ENCODE measurements at places on chromosomes 12 and 14.

DNA sequence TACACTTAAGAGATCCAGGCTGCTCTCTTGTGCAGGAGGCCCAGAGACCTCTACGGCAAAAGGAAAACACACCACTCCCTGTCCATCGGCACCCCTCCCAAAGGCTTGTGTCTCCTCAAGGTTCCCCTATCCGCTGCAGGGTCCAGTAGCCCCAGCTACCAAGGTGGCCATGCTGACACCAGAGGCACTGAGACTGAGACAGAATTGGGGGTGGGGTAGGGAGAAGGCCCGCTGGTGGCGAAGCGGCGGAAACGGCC, 590 bp downstream of the DDIT3 start:
- peaks cover 17% of the 10 kb centered on the region for H3K36me3 ChIP-seq
- DNase-seq, result no peak
- H3K27me3 ChIP-seq, result no peaks in the 10 kb centered on the region
- H3K27ac ChIP-seq, result peak overlapping the region; percentile 96
- H3K4me3 ChIP-seq, result peak overlapping the region; percentile 76
- H3K4me1 ChIP-seq, result peaks cover 51% of the 10 kb centered on the region

DNA sequence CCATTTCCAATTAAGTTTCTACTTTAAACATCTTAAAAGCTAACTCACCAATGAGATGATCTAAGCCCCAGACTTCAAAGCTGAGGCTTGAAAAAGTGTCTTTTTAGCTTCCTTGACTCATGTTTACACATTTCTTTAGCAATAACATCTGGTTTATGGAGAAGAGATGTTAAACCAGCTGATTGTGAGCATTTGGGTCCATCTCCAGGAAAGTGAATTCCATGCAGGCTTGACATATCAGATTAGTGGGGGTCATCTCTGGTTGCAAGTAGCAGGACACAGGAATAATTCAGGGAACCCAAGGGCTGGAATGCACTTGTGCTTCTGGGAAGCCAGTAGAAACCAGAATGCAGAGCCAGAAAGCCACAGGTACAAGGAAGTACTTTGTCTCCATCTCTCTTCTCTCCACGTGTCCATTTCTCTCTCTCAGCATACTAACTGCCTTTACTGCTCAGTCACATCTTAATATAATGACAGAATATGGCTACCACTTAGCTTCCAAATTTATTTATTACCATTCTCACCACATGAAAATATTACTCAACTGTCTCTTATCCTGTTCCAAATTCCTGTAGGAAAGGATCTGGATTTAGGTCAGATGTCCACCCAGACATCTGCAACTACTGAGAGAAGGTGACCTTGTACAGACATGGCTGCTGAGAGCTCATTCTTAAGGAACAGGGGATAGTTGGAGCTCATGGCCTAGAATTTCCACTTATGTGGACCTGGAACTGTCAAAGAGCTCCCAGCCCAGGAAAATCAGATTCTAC, 104.4 kb downstream of the SCN8A start:
- H3K27ac ChIP-seq, result no peak overlapping the region
- no peak overlapping the region for H3K4me3 ChIP-seq
- no peaks in the 10 kb centered on the region for H3K36me3 ChIP-seq
- no peak for DNase-seq

GRCh38 chr14:73245480-73246325, 8.4 kb downstream of the PAPLN start:
- peak overlapping the region; percentile 79 for H3K4me3 ChIP-seq
- peaks cover 25% of the 10 kb centered on the region for H3K4me1 ChIP-seq
- peaks cover 6% of the 10 kb centered on the region for H3K27me3 ChIP-seq
- DNase-seq, result no peak
- H3K36me3 ChIP-seq, result peaks cover 4% of the 10 kb centered on the region

- H3K27ac ChIP-seq, result peak overlapping the region; percentile 100
- peaks cover 5% of the 10 kb centered on the region for H3K36me3 ChIP-seq
- peak overlapping the region; percentile 98 for H3K4me3 ChIP-seq
Measured at GRCh38 chr12:49133014-49133413, 1.8 kb upstream of the TUBA1B start.

DNA sequence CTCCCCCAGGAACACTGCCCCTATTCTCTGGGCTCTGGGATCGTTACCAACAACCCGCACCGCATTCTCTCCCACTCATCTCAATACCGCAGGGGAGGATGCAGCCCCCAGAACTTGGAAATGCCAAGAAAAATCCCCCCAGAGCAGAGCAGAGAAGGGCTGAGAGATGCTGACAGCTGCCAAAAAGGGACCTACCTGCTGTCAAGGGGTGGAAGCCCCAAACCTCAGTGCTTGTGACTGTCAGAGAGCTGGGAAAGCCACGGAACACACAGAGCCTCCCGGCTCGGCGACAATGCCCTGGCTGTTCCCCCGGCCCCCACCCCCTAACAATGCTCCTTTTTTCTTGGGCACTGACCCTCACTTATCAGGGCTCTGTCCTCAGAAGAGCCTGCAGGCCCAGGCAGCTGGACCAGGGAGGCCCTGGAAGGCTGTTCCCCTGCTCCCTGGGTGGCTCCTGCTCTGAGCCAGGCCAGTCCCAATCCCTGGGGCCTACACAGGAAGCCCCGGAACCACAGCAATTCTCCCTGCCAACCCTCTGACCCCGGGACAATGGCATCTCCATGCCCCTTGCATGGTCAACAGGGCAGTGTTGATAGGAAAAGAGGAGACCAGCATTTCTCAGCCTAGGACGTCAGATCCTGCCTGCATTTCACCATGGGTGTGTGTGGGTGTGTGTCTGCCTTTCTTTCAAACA, 78.9 kb downstream of the ITPK1 start:
- no peak overlapping the region for H3K4me3 ChIP-seq
- H3K27ac ChIP-seq, result peak overlapping the region; percentile 62
- DNase-seq, result no peak
- H3K27me3 ChIP-seq, result no peaks in the 10 kb centered on the region
- peaks cover 97% of the 10 kb centered on the region for H3K4me1 ChIP-seq
- no peaks in the 10 kb centered on the region for H3K36me3 ChIP-seq

DNA sequence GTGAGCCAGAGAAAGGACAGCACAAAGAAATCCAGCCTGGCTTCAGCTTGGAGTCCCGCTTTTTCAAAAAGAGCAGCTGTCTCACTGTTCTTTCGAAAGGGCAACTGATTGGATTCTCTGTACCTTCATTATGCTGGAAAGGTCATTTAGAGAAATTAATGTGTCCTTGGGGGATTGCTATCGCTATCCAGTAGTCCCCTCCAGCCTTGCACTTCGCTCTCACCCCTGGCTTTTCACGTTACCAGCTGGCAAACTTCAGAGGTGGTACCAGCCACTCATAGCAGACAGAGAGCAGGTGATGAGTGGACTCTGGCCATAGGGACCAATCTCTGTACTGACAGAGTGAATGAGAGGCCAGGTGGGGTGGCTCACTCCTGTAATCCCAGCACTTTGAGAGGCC, 11.8 kb upstream of the NUAK1 start:
- no peak overlapping the region for H3K27ac ChIP-seq
- no peaks in the 10 kb centered on the region for H3K36me3 ChIP-seq
- no peaks in the 10 kb centered on the region for H3K4me1 ChIP-seq
- H3K27me3 ChIP-seq, result peaks cover 3% of the 10 kb centered on the region
- H3K4me3 ChIP-seq, result no peak overlapping the region
- DNase-seq, result no peak

DNA sequence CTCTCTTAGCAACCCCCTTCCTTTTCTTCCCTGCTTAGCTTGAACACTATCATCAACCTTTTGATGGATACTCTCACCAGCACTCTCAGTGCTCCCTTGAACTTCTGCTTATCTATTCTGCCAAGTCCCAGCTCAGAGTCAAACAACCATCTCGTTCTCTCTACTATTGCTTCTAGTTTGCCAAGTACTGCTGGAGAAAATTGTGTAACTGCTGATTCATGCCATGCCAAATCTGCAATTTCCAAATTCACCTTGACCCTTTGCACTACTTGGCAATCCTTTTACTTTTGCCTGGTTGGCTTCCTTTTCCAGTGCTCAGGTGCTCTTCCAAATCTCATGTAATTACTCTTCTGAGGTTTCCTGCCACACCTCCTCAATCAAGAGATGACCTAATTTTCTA, 2.8 kb upstream of the CCDC196 start:
- no peak overlapping the region for H3K27ac ChIP-seq
- no peak for DNase-seq
- no peaks in the 10 kb centered on the region for H3K36me3 ChIP-seq
- no peak overlapping the region for H3K4me3 ChIP-seq

DNA sequence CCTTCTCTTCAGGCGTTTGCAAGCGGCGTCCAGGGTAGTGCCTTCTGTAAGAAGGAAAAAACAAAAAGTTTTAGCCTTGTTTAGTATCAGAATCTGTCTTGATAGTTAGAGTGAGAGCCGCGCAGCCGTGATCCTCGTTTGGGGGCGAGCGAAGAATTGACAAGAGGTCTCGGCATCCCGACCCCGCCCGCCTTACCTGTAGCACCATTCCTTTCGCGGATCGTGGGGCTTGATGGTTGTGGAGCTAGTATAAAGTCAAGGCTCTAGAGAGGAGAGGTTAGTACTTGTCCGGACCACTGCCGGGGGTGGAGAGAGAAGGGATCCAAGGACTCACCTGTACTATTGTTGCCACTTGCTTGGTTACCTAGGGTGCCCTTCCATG, 494 bp downstream of the TMTC3 start:
- H3K36me3 ChIP-seq, result no peaks in the 10 kb centered on the region
- H3K4me1 ChIP-seq, result peaks cover 7% of the 10 kb centered on the region
- peak overlapping the region; percentile 87 for H3K4me3 ChIP-seq

GRCh38 chr14:52049721-52050588, 18.9 kb downstream of the NID2 start:
- no peak overlapping the region for H3K4me3 ChIP-seq
- H3K27me3 ChIP-seq, result no peaks in the 10 kb centered on the region
- H3K36me3 ChIP-seq, result no peaks in the 10 kb centered on the region

DNA sequence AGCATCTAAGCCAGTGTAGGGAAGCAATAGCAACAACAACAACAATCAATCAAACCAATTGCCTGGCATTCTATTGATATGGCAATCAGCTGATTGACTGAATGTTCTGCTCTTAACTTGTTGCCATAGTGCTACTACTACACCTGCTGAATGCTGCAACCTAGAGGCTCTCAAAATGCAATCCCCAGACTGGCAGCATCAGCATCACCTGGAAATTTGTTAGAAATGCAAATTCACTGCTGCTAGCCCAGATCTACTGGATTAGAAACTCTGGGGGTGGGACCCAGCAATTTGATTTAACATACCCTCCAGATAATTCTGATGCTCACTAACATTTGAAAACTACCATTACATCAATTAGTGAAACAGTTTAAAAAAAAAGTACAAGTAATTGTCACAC, 363.6 kb downstream of the SNAPC1 start:
- no peak for DNase-seq
- H3K36me3 ChIP-seq, result no peaks in the 10 kb centered on the region
- no peaks in the 10 kb centered on the region for H3K4me1 ChIP-seq
- peaks cover 54% of the 10 kb centered on the region for H3K27me3 ChIP-seq

DNA sequence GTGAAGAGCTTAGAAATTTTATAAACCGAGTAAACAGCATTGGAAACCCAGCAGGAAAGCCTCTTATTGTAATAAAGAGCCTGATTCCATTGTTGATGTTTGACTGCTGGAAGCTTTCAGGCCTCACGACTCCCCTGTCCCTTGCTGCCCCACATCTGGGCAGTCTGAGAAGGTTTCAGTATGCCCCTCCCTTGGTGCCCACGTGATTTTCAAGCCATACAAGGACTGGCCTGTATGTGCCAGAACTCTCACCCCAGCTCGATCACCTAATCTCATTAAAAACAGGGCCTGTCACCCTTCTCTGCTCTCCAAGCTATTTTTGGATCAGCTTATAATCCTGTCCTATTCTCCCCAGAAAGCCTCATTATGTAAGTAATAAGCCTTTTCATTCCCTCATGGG, 7.5 kb upstream of the PYROXD1 start:
- DNase-seq, result no peak
- H3K36me3 ChIP-seq, result no peaks in the 10 kb centered on the region
- H3K4me1 ChIP-seq, result no peaks in the 10 kb centered on the region

- H3K27ac ChIP-seq, result peak overlapping the region; percentile 95
- peak overlapping the region; percentile 17 for H3K4me3 ChIP-seq
- no peaks in the 10 kb centered on the region for H3K27me3 ChIP-seq
- no peak for DNase-seq
Measured at GRCh38 chr12:6334940-6335450, 6.9 kb downstream of the TNFRSF1A start.

DNA sequence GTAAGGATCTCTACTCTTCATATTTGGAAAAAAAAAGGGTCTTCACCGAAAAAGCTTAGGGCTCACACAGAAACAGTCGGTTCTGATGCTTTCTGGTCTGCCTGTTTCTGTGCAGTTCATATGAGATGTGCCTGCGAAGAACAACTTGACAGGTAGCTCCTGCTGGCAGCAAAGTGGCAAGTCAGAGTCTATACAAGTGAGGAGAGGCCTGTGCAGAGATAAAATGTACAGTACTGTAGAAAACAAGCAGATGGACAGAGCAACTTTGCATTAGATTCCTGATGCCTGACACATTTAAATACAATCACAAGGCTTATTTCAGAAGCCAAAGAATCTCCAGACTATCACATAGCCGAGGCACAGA, 936.0 kb downstream of the DIO2 start:
- H3K4me1 ChIP-seq, result peaks cover 9% of the 10 kb centered on the region
- no peaks in the 10 kb centered on the region for H3K36me3 ChIP-seq
- DNase-seq, result no peak
- no peak overlapping the region for H3K4me3 ChIP-seq
- peaks cover 42% of the 10 kb centered on the region for H3K27me3 ChIP-seq
- no peak overlapping the region for H3K27ac ChIP-seq

DNA sequence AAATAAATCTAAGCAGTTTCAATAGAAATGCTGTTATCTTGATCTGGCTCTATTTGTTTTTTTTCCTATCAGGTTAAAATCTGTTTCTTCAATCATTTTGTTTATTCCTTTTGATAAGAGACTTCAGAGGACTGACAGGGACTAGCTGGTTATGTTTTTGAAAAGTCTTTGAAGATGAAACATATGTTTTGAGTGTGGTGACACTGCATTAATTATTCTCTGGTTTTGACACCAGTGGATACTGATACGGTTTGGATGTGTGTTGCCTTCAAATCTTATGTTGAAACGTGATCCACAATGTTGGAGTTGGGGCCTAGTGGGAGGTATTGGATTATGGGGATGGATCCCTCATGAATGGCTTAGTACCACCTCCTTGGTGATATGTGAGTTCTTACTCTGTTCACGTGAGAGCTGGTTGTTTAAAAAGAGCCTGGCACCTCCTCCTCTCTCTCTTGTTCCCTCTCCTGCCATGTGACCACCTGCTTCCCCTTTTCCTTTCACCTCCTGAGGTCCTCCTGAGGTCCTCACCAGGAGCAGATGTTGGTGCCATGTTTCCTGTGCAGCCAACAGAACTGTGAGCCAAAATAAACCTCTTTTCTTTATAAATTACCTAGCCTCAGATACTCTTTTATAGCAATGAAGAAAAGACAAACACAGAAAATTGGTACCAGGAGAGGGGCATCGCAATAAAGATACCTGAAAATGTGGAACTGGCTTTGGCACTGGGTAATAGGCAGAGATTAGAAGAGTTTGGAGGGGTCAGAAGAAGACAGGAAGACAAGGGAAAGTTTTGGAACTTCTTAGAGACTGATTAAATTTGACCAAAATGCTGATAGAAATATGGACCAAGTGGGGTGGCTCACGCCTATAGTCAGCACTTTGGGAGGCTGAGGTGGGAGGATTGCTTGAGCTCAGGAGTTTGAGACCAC, 23.0 kb downstream of the RASSF3 start:
- H3K27ac ChIP-seq, result no peak overlapping the region
- H3K36me3 ChIP-seq, result no peaks in the 10 kb centered on the region
- no peak for DNase-seq
- peaks cover 26% of the 10 kb centered on the region for H3K4me1 ChIP-seq

- no peaks in the 10 kb centered on the region for H3K36me3 ChIP-seq
- DNase-seq, result no peak
- H3K27me3 ChIP-seq, result no peaks in the 10 kb centered on the region
- H3K4me1 ChIP-seq, result peaks cover 7% of the 10 kb centered on the region
Measured at GRCh38 chr12:121465921-121466793, 66.2 kb downstream of the RNF34 start.

GRCh38 chr14:55661029-55661428, 81.0 kb downstream of the KTN1 start:
- no peak overlapping the region for H3K4me3 ChIP-seq
- no peak for DNase-seq
- no peaks in the 10 kb centered on the region for H3K4me1 ChIP-seq
- H3K27ac ChIP-seq, result no peak overlapping the region
- no peaks in the 10 kb centered on the region for H3K36me3 ChIP-seq
